Activated CD8-positive, alpha-beta memory T cell treated with anti-CD3 and anti-CD28 coated beads, Interleukin-2, amount 10 ng/mL, durations not matched to agents 7 days and 5 days (primary cell): ENCODE measurements at places on chromosomes 1 and 21. TPM values are rescaled to one million over a fixed set of nuclear protein-coding genes. Genes with fewer than 3 reads are reported as not detected.

Gene PDE4B
- 71.2 TPM for total RNA-seq

Gene ARHGAP30
- 260 TPM for total RNA-seq

DNA sequence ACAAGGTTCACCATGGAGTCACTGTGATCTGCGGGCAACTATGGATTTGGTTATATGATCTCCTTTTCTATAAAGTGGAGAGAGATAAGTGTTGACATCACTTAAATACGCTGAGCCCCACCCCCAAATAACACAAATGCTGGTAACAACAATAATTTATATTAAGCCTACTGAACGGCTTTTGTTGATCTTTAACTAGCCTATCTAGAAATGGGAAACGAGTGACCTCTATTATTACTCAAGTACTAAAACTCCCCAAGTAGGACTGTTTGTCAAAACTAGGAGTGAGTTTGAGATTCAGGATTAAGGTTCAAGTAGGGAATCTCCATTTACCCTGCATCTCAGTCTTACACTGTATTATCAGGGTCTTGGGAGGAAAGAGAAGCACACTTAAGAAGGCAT is 52.2 kb downstream of the MAP3K7CL start:
- no peaks in the 10 kb centered on the region for H3K27me3 ChIP-seq
- no peaks in the 10 kb centered on the region for H3K36me3 ChIP-seq
- H3K4me1 ChIP-seq: peaks cover 11% of the 10 kb centered on the region
- no peak for DNase-seq
- H3K27ac ChIP-seq: no peak overlapping the region

- DNase-seq: no peak
- no peak overlapping the region for H3K27ac ChIP-seq
- no peaks in the 10 kb centered on the region for H3K4me1 ChIP-seq
Observed at GRCh38 chr1:111814642-111815041, 58.9 kb downstream of the DDX20 start.

- H3K27me3 ChIP-seq: no peaks in the 10 kb centered on the region
- H3K27ac ChIP-seq: peak overlapping the region; percentile 97
- peak overlapping the region; percentile 98 for H3K4me3 ChIP-seq
- no peak for DNase-seq
Observed at GRCh38 chr1:156748670-156749418, 2.6 kb downstream of the HDGF start.
